ENCODE measurements at places on chromosomes 2 and 18.

GRCh38 chr2:84474176-84474575, 15.1 kb upstream of the SUCLG1 start:
- no peak for DNase-seq

DNA sequence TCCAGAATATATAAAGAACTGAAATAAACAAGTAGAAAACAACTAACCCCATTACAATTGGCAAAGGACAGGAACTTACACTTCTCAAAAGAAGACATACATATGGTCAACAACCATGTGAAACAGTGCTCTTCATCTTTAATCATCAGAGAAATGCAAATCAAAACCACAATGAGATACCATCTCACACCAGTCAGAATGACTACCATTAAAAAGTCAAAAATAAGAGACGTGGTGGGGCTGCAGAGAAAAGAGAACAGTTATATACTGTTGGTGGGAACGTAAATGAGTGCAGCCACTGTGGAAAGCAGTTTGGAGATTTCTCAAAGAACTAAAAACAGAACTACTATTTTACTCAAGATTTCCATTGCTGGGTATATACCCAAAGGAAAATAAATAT, 1696.3 kb upstream of the TMEFF2 start:
- DNase-seq, result no peak

DNA sequence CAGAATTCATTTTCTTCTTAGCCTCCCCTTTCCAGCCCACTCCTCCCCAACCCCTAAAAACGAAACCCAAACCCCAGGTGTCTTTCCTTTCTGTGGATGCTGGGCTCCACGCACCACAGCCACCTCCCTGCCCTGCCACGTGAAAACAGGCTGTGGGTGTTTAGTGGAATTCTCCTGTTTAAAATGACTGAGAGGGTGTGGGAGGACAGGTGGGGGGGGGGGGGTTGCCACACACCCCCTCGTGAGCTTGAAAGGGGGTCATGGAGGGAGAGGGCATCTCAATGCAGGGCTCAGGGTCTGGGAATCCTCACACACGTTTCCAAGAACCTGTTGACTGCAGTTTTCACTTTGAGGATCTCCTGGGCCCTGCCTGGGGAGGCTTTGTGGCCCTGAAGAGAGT, 110.3 kb downstream of the FAM210A start:
- DNase-seq, result no peak

GRCh38 chr18:24486684-24487083, 26.2 kb downstream of the HRH4 start:
- no peak for DNase-seq

GRCh38 chr2:96233880-96234316, 25.3 kb upstream of the STARD7 start:
- DNase-seq, result no peak

- DNase-seq, result no peak
Measured at GRCh38 chr18:56748698-56749268, 97.6 kb downstream of the WDR7 start.

DNA sequence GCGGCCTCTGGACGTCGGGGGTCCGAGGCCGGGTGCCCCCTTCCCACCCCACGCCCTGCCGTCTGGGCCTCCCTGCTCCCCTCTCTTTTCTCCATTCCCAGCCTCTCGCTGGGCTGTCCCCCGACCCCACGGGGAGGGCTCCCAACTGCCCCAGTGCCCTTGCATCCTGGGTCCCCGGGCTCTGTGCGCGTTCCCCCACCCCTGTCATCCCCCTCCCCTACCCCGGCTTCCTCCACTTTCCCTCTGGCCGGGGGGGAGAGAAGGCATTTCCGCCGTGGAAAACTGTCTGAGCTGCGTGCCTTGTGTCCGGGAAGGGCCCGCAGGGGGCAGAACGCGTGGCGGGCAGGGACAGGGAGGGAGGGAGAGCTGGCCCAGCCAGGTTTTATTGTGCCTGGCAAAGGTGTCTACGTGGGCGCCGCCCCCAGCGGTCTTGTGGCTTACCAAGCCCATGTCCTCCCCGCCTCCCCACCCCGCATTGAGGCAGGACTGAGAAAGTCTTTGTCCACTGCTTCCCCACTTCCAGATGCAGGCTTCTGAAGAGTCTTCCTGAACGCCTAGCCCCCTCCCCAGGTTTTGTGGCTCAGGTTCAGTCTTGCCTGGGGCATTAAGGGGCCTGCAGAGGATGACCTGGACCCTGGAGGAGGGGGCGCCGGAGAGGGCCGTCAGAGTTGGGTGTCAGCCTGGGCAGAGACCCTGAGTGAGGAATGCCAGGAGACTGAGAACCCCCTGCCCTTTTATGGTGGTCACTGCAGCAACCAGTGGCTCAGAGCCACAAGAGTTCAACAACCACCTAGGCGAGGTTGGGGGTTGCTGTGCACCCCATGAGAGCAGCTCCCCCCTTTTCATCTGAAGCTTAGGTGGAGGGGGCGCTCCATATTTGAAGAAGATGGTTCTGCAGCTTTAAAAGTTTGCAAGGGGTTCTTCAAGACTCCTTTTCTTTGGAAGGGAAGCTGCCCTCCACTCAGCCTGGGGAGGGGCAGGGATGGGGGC, 1.3 kb downstream of the ITM2C start:
- DNase-seq, result no peak

GRCh38 chr2:55885127-55885943, 38.2 kb downstream of the EFEMP1 start:
- DNase-seq, result no peak

GRCh38 chr18:63187791-63188460, 131.6 kb downstream of the BCL2 start:
- no peak for DNase-seq

- no peak for DNase-seq
Measured at GRCh38 chr2:3261511-3261910, 116.1 kb downstream of the EIPR1 start.

GRCh38 chr2:1407950-1408675, 5.2 kb upstream of the TPO start:
- no peak for DNase-seq

DNA sequence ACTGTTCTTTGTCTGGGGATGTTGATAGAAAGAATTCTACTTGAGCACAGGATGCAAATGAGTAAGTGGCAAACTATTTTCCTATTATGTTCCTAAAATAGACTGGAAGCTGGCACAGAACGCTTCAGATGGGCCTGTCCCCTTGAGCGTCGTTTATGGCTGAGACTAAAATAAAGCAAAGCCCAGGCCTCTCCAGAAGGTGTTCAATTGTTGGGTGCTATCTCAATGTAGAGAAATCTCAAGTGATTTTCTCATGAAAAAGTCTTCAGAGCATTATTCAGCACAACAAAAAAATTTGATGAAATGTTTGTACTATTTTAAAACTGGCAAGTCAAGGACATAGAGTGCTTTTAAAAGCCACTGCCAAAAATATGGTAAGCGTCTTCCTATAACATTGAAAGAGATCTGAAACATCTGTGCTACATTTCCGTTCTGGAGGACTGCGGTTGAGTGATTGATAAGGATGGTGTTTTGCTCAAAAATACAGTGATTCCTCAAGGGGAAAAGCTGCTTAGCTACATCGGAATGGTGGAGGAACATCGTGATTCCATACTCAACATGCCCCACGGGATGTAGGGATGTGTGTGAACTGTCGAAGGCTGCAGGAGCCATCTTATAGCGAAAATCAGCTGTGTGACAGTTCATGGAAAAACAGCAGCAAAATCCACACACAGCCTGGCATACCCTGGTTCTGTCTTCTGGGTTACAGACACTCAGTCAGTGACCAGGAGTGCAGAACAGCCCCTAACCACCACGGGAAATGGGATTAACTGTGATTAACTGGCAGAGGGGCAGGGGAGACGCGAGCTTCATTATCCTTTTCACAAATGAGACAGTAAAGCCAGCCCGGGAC, 10.4 kb upstream of the LRRFIP1 start:
- DNase-seq, result no peak

- DNase-seq, result no peak
Measured at GRCh38 chr2:227890495-227891079, 19.2 kb downstream of the DAW1 start.

GRCh38 chr2:176239031-176239430, 30.2 kb upstream of the MTX2 start:
- DNase-seq, result no peak

DNA sequence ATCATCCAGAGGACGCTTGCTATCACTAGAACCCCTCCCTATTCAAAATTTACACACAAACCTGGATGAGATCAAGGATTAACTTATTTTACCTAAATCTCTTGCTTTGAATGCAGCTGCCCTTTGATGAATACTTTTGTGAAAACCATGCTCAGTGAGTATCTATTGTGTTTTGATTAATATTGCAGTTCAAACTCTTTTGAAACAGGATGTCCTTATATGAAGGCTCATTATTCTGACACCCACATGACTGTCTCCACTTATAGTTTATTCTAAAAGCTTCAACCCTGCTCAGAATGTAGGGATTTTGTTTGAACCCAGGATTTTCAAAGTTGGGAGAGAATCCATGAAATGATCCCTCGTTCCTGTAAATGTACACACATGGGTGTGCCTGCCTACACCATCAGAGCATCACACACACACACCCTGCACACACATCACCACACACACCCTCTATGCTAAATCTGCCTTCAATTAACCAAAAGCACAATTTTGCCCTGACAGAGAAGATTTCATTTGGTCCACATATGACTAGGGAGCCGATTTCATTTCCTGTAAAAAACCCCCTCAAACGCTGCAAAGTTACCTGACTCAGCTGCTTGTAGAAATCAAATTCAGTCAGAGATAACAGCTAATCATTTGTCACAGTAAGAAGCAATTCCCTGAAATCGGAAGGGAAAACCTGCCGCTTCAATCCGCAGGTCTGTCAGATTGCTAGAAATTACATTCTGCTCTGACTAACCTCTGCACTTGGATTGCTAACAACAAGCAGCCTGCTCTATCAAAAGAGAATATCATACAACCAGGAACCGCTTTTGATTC, 65.2 kb downstream of the ZEB2 start:
- no peak for DNase-seq

DNA sequence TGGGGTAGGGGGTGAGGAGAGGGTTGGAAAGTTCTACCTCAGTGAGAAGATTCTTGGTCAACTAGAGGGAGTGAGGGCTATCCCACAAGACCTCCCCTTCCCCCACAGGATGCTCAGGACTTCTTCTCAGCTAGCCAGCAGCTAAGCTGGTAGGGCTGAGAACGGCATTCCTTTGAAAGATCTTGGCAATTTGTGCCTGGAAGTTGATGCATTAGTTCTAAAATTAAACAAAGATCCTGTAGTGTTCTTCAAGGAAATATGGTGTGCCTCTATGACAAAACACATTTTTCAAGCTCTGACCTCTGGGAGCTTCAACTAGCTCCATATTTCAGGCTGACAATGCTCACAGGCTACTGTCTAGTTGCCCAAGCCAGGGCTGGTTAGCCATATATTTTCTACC, 2.3 kb downstream of the LYPD1 start:
- no peak for DNase-seq

All from activated naive CD4-positive, alpha-beta T cell (primary cell).